ENCODE measurements at places on chromosomes 1 and 21.

GRCh38 chr1:29310616-29311180 lies 74.4 kb downstream of the PTPRU start:
- DNase-seq = no peak

DNA sequence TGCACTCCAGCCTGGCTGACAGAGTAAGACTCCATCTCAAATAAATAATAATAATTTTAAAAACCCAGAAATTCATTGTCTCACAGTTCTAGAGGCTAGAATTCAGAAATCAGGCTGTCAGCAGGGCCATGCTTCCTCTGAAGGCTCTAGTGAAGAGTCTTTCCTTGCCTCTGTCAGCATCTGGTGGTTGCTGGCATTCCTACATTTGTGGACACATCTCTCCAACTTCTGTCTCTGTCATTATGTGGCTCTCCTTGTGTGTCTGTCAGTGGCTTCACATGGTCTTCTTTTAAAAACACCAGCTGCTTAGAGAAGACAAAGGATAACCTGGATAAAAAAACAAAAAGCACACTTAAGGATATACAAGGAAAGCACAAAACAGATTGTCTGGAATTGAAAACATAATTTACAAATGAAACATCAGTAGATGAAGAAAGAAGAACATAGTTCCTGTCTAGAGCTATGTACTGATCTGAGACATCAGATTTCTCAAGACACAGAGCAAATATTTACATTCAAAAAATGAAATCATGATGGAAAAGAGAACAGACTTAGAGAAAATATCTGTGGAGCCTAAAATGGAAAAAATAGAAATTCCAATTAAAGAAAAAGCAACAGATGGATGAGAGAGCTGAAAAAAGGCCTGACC lies 32.7 kb upstream of the ASB17 start:
- DNase-seq = no peak

- no peak for DNase-seq
These were observed 365.7 kb upstream of the USP24 start for GRCh38 chr1:55580845-55581332.

DNA sequence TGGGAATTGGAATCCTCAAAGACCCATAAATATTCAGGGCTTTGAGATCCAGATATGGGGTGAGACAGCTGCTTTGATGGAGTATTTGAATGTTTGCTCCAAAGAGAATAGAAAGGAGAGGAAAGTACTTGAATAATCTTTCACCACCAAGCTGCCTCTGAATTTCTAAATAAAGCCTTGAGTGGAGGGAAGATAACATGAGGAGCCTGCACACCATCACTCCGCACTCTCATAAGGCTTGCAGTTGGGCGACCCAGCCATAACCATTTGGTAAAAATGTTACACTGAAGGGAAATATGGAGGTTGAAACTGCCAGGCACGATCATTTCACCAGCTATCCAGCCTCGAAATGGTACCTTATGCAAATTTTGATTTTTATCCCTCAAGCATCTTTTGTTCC lies 38.4 kb downstream of the VCAM1 start:
- no peak for DNase-seq

GRCh38 chr1:89670163-89670562 lies 37.2 kb downstream of the LRRC8C start:
- no peak for DNase-seq

DNA sequence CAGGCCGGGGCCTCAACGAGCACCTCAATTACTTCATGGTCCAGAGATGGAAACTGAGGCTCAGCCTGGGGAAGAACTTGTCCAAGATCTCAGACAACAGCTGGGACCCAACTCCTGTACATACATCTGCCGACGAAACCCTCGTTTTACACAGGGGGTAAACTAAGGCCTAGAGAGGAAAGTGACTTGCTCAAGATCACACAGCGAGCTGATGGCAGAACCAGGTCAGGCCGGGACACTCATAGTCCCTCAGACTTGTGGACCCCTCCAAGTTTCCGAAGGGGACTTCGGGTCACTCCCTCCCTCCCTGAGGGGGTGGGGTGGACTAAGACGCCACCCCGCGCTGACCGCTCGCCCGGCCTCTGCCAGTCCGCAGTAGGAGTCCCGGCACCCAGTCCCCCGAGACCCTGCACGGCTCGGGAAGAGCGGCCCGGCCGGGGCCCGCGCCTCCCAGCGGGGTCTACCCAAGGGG lies 430 bp downstream of the WASF2 start:
- DNase-seq = no peak

GRCh38 chr1:6065093-6065858 lies 19.6 kb downstream of the KCNAB2 start:
- DNase-seq = no peak

GRCh38 chr1:228938537-228938901 lies 203.2 kb downstream of the RHOU start:
- DNase-seq = no peak

DNA sequence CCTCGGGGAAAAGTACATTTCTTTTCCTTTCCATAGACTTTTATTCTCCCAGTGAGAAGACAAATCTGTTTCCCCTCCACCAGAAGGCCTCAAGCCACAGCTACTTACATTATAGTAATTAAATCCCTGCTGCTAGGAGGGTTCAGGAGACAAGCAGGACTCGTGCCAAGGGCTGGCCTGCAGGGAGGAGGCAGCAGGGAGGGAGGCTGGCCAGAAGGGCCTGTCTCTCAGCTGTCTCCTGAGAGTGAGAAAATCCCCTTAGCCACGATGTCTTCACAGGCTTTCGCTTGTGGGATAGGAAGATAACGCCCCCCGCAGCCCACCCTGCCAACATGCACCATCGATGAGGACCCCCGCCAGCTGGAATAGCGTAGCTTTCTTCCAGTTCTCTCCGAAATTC lies 14.0 kb downstream of the KCNN3 start:
- no peak for DNase-seq

GRCh38 chr1:8689431-8690252 lies 127.8 kb downstream of the RERE start:
- no peak for DNase-seq

DNA sequence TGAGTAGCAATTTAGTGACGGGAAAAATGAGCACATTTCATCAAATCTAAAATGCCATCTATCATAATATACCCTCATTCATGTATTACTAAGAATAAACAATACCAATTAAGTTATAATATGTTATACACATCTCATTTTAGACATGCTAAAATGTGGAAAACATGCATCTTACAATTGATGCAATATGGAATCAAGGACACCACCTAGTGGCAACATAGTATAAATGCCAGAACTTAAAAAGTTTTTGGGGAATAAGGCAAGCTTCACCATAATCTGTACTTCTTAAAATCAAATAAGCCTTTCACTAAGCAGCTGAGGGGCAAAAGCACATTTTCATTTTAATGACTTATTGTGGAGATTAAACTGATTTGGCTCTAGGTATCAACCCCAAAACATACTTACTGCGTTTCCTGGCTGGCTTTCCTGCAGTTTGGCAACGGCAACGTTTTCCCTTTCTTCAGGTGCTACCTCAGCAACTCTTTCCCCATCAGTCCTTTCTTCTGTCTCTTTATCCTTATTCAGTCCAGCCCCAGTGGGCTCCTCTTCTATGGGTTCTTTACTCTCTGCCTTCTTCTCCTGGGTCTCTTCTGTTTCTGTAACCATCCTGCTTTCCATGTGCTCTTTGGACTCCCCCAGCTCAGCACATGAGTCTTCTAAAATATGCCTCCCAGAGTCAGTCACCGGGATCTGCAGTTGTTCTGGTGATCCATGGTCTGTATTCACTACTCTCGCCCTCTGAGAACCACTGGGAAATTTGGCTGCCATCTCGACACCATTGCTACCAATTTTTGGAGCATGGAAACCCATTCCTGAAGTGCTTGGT lies 11.4 kb downstream of the SDE2 start:
- no peak for DNase-seq

GRCh38 chr1:36367066-36367465 lies 18.7 kb downstream of the STK40 start:
- no peak for DNase-seq

GRCh38 chr1:229470406-229471043 lies 36.6 kb upstream of the ACTA1 start:
- no peak for DNase-seq

GRCh38 chr21:41932191-41932575 lies 21.6 kb downstream of the C2CD2 start:
- DNase-seq = no peak

DNA sequence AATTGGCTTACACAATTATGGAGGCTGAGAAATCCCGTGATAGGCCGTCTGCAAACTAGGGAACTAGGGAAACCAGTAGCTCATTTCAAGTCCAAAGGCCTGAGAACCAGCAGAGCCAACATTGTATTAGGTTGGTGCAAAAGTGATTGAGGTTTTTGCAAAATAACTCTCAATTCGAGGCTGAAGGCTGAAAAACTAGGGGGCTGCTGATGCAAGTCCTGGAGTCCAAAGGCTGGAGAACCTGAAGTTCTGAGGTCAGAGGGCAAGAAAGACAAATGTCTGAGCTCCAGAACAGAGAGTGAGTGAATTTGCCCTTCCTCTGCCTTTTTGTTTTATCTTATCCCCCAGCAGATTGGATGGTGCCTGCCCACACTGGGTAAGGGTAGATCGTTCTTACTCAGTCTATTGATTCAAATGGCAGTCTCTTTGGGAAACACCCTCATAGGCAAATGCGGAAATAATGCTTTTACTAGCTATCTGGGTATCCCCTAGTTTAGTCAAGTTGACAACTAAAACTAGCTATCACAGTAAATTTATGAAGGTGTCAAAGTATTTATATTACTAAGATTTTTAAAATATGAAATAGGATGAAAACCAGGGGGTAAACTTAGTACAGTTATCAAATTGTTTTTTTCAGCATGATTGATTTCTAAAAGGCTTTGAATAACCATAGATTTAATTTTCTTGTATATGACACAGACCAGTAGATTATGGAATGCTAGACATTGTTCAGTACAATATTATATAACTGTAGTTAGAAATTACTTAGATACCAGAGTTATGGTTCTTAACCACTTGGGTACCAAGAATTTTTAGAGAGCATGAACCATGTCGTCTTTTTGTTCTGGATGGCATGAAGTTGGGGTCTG lies 15.4 kb downstream of the RABGAP1L start:
- no peak for DNase-seq

DNA sequence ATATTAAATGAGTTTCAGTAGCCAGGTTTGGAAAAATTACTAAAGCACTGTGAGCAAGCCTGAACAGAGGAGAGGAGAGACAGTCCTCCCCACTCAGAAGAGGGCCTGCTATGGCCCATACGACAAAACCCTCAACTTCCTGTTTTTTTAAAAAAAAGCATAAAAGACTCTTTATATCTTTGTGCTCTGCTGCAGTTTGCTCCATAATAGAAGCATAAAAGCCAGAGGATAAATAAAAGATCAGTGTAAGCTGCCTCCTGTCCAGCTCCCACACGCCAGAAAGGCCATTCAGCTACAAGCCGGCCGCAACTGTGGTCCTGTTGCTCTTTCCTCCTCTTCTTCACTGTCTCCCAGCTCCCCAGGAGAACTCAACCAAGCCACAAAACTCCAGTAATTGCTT lies 37.8 kb downstream of the NID1 start:
- no peak for DNase-seq

DNA sequence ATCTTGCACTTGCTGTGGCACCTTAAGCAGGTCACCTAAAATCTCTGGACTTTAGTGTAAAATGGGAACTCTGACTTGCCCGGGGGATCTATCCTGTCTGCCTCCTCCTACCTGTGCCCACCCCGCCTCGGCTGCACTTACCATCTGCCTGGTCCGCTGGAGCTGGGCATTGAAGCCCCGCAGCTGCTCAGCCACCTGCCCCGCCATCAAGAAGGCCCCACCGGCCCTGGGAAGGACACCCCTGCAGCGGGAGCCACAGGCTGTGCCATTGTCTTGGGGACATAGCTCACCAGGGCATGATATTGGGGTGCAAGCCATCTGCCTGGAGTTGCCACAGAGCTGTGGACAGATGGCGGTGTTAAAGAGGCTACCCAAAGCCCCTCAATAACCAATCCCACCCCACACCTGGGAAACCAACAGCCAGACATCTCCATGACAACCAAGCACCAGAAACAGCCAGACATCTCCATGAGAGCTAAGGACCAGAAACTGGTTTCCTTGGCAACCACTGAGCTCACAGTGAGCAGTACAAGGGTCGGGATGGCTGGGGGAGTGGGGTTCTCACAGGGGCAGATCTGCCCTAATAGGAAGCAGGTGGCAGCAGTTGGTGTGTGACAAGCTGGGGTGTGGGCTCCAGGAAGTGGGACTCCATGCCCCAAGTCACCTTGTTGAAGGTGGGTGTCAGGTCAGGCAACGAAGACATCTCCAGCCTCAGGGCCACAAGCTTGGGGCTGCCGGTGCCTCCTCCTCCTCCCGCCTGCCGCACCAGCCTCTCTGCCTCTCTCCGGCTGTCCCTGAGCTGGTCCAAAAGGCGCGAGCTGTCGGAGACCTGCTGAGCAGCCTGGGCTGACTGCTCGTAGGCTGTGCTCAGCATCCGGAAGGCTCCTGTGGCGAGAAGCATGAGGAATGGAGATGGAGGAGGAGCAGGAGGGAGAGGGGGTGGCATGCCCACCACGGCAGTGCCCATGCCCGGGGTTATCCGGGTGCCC lies 29.1 kb downstream of the LAMB3 start:
- DNase-seq = no peak

GRCh38 chr21:15415541-15416261 lies 314.1 kb upstream of the USP25 start:
- no peak for DNase-seq

GRCh38 chr1:203133970-203134725 lies 6.6 kb downstream of the ADORA1 start:
- DNase-seq = no peak

- no peak for DNase-seq
These were observed 63.6 kb upstream of the GNG12 start for GRCh38 chr1:67896826-67897225.

- DNase-seq = no peak
These were observed 10.4 kb downstream of the C1orf226 start for GRCh38 chr1:162391790-162392563.

GRCh38 chr1:202283379-202283844 lies 58.3 kb downstream of the UBE2T start:
- no peak for DNase-seq

GRCh38 chr1:64624808-64625207 lies 120.1 kb upstream of the RAVER2 start:
- no peak for DNase-seq

GRCh38 chr1:208207388-208208131 lies 36.6 kb downstream of the PLXNA2 start:
- no peak for DNase-seq

DNA sequence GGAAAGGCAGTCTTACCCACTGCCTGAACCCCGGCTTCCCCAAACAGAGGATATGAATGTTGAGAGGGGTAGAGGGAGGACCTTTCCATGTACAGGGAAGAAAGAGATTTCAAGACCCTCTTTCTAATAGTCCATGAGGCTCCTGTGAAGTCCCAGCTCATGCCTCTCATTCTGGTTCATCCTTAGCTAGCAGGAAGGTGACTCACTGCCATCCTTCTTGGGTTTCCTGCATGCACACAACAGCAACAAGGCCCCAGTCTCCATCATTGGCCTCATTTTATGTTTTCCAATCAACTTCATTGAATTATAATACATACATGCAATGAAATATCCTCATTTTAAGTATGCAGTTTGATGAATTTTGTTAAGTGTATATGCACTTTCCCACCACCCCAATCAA lies 46.2 kb downstream of the SYT2 start:
- no peak for DNase-seq

Measured in activated T-helper 1 cell treated with anti-CD3 and anti-CD28 coated beads, Interleukin-12 subunit alpha, Interleukin-12 subunit beta, Interleukin-2, Interleukin-4 antibody, amounts not matched to agents 30 ng/mL and 10 ng/mL and 1 ng/mL, durations not matched to agents 14 hours and 24 hours and 36 hours (primary cell).